H4 (cell line): ENCODE measurements at places on chromosomes 5 and 9. TPM values are rescaled to one million over a fixed set of nuclear protein-coding genes. Genes with fewer than 3 reads are reported as not detected.

- no peak for DNase-seq
These were observed 108.7 kb upstream of the SSBP2 start for GRCh38 chr5:81859624-81860023.

SLC34A3 gene
- total RNA-seq = not detected in 2 replicates

GRCh38 chr5:93034621-93035590 is 546.1 kb downstream of the NR2F1-AS1 start:
- DNase-seq = no peak

SLC31A2 gene
- total RNA-seq = 7.3 and 9.8 TPM in 2 replicates
